ENCODE measurements at places on chromosomes 1 and 21.

GRCh38 chr1:207833381-207833780, 77.5 kb downstream of the CD34 start:
- no peak for DNase-seq

- DNase-seq, result no peak
These were observed 257.2 kb downstream of the MRPL39 start for GRCh38 chr21:25350056-25350455.

DNA sequence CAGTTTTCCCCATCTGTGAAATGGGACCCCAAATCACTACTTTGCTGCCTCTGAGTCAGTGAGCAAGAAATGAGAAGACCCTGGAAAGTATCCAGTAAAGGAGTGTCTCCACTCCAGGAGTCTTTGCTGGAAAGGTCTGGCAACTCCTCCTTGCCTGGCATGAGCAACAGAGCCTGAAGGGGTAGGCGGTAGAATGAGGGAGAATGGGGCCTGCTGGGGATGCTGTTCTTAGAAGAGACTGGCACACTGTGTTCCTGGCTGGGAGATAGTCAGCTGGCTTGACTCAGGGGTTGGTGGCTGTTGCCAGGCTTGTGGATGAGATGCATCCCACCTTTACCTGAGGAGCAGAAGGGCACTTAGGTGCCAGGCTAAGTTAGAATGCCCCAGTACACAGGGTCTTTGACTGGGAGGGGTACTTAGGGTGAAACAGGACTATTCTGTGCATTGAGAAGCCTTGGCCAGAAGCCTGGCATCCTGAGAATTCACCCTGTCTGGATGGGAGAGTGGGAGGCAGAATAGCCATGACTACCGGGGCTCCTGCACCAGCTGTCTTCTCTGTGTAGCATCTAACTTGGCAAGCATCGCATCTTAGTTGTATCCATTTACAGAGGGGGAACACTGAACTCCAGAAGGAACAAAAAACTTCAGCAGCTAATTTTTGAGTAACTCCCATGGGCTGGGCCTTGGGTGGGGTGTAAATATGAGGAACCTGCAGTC, 2.5 kb downstream of the MFSD2A start:
- DNase-seq, result no peak

DNA sequence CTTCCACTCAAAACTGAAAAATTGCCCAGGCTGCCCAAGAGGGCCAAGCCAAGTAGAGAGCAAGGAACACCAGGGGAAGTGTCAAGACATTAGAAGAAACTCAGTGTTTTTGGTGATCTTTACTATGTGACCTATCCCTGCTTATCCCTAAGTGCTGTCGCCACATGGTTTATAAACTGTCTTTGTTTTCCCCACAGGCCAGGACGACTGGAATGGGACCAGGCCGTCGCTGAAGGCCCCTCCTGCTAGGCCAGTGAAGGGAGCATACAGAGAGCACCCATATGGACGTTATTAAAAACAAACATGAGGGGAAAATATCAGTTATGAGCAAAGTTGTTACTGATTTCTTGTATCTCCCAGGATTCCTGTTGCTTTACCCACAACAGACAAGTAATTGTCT, 28.7 kb downstream of the KHDRBS1 start:
- DNase-seq, result no peak

DNA sequence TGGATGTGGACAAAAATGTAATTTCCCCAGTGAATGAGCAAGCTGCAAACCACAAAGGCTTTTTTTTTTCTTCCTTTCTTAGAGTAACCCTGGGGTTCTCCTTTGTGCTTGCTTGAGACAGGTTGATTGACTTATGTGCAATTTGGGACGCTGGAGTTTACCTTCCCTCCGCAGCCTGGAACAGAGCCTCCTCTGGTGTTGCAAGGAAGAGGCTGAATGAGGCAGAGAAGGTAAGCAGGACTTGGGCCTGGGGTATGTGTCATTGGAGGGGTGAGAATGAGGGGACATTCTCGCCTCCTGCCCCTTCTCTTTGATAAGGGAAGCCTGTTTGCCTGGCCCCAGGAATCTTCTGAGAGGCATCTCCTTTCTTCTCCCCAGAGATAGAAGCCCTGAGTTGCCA, 49.8 kb downstream of the NFASC start:
- DNase-seq, result no peak

GRCh38 chr1:119219711-119220110, 79.3 kb upstream of the WARS2 start:
- DNase-seq, result no peak

DNA sequence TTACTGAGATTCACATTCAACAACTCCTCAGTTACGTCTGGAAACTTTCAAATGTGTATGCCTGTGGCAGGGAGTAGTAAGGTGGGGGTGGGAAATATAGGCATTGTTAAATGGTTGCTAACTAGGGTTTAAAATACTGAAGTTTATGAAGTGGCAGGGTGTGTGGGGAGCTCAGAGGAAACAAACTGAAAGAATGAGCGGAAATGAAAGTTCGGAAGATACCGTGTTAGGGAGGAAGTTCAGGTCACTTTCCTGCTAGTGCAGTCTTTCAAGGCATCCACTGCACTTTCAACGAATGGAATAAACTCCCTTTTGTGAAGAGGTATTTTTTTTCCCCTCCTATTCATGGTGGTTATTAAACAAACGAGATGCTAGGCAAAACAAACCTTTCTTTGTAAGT, 19.7 kb downstream of the SYNJ1 start:
- no peak for DNase-seq

GRCh38 chr1:26035959-26036755, 9.8 kb downstream of the SLC30A2 start:
- DNase-seq, result peak; percentile 67

- no peak for DNase-seq
These were observed 76.8 kb downstream of the SLC45A1 start for GRCh38 chr1:8394456-8395321.

- no peak for DNase-seq
These were observed 39.3 kb upstream of the EYA3 start for GRCh38 chr1:28127617-28128257.

GRCh38 chr1:117147341-117147831, 25.8 kb upstream of the TRIM45 start:
- DNase-seq, result no peak

DNA sequence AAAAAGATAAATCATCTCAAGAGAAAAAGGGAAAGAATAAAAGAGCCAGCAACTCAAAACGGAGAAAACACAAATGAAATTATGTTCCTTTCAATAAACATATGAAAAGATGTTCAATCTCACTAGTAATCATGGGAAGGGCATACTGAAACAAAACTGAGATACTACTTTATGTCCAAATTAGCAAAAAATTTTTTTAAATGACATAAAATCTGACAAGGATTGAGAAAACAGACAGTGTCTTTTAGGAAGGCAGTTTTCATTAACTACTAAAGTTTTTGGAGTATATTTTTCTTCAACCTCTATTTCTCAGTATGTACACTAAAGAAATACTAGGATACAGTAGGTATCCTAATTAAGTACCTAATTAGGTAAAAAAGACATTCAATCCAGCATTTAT, 73.3 kb downstream of the ARID4B start:
- no peak for DNase-seq

- no peak for DNase-seq
These were observed 53.1 kb upstream of the CD55 start for GRCh38 chr1:207268337-207268736.

- no peak for DNase-seq
These were observed 7.4 kb upstream of the DEGS1 start for GRCh38 chr1:224175617-224176016.

DNA sequence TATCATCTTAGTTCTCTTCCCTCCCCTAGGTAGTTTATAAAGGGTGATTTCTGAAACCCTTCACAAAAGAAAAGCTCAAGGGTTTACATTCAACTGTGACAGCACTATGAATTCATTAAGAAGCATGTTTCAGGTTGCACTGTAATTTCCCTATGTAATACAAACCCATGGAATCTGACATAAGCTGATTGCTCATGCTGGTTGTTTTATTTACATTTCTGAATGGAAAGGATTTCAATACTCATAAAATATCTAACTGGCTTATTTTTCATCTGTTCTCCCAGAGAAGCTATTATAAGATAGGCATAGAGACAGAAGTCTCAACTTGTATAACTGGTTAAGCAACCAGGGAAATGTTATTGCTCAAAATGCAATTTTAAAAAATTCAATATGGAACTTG, 20.5 kb downstream of the WNT2B start:
- DNase-seq, result no peak

DNA sequence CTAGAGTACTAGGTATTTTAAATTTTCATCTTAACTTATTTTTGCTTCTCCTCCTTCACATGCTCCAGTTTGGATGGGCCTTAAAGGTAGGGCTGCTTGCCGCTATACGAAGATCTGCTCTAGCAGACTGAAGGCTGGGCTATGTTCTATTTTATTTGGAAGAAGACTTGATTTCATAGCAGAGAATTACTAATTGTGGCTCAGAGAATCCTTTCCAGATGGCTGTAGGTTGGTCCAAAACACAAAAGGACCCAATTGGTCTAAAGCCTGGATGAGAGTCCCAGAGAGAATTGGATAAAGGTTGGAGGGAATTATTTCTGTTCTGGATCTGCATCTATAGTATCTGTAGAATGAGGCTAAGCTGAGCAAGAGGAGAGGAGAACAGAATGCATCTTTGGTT, 719.4 kb upstream of the PTBP2 start:
- no peak for DNase-seq

DNA sequence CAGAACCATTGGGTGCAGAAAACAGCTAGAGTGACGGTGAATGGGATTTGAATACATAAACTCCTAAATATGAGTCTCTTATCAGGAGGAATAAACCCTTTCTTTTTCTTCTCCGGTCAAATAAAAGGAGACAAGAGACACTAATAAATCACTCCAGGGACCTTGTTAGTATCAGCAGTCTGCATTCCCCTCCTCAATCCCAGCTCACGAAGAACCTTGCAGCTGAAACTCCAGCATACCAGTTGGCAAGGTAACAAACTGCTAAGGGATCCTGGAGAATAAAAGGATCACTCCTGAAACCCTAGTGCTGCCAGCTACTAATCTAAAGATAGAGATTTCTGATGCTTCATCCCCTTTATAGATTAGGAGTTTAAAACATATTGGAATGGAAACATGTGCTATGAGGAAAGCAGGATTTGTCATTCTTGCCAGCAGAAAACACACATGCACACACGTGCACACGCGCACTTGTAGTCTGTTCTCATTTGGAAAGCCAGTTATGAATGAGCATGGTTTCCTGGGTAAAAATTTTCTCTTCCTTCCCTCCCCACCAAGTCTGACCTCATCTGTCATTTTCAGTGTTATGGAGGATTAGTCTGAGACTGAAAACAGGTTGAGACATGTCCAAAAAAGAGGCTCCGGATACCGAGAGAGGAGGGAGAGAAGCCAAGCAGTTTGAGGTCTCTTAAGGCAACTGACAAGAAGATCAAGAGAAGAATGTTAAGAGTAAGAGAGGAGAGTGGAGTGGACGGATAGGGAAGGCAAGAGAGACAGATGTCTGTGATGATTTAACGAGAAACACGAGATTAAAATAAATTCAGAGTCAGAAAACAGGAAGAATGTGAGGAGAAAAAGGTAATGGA, 10.9 kb downstream of the IER5 start:
- DNase-seq, result peak; percentile 40

DNA sequence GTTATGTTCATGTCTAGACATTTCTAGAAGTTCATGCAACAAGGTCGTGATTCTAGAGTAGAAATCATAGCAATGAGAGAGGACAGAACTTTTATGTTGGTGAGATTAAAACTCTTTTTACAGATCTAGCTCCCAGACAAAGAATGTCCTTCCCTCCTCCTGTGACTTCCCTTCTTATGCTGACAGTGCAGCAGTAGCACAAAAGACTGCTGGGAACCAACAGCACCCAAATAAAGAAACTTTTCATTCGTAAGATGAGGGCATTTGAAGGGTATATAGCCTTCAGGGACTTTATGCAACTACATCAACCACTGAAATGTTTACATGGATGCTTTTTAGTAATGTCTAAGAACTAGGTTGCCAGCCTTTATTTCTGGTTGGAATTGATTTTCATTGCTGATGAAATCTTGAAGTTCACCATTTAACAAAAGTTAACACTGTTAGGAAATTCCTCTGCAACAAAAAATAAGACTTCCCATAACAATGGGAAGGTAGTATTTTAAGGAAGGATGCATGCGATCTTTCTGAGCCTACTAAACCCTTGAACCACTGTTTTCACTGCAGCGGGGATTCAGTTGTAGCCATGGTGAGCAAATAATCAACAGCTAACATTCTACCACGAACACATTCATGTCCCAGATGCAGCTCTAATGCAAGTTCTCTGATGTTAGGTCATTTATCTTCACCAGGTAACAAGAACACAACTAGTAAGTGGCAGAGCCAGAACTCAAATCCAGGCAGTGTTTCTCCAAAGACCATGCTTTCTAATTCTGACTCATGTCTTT, 672.8 kb downstream of the PTPRC start:
- DNase-seq, result no peak

GRCh38 chr1:231699784-231700183, 73.2 kb downstream of the DISC1 start:
- no peak for DNase-seq

DNA sequence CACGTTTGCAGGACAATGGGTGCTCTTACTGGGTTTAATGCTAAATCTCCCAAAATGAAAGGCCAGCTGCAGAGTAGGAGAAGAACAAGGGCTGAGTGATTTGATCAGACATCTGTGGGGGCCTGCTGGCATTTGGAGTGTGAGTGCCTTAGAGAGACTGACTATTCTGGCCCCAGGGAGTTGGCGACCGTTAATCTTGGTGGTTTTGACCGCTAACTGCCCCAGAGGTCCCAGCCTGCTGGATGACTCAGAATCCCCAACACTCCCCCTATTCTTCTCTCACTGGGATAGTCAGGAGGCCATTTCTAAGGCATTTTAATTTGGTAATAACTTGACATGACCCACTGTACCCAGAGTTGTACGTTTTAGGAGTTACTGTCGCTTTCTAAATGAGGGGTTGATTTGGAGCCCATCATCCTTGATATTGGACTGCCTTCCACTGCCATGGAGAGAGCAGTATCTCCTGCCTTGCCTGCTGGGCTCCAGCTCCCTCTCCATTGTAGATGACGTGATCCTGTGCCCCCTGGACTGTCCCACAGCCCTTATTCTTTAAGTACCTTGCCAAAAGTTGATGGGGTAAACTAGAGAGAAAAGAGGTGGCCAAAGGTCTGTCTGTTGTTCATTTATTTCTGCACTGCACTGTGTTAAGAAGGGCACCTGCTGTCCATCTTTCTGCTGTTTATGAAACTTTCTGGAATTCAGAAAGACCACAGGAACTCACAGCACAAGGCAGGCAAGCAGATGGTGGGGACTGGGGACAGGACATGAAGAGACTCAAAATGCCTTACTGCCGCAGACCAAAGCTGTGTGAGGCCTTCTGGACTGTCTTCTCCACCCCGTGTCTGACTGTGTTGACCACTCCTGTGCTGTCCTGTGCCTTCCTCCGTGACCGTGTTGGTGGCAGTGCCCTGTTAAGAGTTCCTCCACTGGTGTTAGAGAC, 98.2 kb upstream of the ARTN start:
- DNase-seq, result no peak

- DNase-seq, result no peak
These were observed 2.7 kb downstream of the CAPN2 start for GRCh38 chr1:223714849-223715603.

Data from hematopoietic multipotent progenitor cell (in vitro differentiated cells).